ENCODE measurements at places on chromosomes 13 and 19. TPM values are rescaled to one million over a fixed set of nuclear protein-coding genes. Genes with fewer than 3 reads are reported as not detected.

- DNase-seq = peak; percentile 11
These were observed at the start of gene EDNRB for GRCh38 chr13:77918391-77919245. Gene EDNRB (minus strand): TSS chr13:77918831. CDS start chr13:77918573, 258 bp downstream.

DNA sequence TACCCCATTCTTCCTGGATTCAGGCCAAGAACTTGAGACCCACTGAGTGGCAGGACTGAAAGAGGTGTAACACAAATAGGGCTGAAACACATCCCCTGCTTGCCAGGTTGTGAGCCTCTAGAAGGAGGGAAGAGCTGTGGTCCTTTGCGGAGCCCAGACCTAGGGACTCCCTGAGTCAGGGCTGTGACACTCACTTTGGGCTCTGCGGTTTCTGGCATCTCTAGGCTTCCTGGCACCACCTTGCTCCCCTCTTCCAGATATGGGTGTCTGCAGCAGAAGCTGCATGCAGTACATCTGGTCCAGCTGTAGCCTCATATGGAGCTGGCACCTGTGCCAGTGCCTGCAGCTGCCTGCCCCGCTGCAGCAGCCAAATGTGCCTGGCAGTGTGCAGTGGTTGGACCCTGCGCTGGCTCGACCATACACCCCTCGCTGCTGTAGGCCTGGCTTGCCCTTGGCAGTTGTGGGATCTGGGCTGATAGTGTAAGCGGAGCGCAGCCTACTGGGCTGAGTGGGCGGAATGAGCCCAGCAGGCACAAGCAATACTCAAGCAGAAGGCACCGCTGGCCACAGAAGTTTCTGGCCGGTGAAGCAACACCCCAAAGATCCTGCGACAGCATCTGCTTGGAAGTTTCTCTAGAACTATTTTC is 290.4 kb downstream of the SLITRK6 start:
- DNase-seq = no peak

GRCh38 chr13:35914662-35915061 is 216.5 kb downstream of the DCLK1 start:
- DNase-seq = no peak

DNA sequence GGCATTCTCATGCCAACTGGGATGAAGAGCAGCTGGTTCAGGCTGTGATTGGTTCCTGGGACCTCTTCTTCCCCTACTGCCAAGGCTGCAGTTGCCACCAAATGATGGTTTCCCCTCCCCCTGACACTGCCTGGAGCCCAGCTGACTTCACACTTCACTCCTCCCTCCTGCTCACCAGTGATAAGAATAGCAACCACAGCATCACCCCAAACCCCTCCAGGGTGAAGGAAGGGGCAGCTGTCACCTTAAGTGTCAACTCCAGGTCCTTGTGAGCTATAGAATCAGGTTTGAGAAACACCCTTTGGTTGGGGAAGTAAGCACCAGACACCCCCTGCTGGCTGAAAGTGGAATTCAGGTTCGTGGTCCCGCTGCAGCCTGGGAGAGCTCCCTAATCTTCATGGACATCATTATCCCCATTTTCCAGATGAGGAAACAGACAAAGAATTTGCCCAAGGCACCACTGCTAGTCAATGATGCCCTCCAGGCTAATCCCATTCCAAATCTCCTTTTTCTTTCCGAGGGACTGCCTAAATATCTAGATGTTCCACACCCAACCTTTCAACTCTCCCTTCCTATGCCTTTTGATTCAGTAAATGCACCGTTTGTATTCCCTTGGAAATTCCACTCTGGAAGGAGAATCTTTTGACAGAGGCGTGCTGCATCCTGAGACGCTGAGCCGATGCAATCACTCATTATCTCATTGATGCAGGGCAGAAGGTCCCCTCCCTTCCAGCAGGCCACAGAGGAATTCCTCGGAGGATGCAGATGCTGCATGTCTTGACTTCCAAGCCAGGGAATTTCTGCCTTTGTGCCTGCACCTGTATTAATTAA is 50.6 kb upstream of the UQCRFS1 start:
- peak; percentile 65 for DNase-seq

DNA sequence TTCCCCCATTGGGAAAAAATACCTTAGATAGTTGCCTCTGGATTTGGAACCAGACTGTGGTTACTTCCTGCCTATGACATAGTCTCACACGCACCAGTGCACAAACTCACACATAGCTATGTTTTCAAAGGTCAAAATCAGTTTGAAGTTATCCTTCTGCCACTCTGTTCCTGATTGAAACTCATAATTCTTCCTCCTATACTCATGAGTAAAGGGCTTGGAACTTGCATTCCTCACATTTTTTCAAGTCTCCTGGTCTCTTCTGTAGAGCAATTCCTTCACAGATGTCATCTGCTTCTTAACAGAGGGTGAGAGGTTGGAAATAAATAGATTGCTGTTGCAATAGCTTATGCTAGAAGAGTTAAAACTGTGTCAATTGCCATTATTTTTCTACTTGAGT is 18.6 kb upstream of the POSTN start:
- no peak for DNase-seq

- DNase-seq = no peak
These were observed 1.8 kb upstream of the ICAM4 start for GRCh38 chr19:10284960-10285278.

DNA sequence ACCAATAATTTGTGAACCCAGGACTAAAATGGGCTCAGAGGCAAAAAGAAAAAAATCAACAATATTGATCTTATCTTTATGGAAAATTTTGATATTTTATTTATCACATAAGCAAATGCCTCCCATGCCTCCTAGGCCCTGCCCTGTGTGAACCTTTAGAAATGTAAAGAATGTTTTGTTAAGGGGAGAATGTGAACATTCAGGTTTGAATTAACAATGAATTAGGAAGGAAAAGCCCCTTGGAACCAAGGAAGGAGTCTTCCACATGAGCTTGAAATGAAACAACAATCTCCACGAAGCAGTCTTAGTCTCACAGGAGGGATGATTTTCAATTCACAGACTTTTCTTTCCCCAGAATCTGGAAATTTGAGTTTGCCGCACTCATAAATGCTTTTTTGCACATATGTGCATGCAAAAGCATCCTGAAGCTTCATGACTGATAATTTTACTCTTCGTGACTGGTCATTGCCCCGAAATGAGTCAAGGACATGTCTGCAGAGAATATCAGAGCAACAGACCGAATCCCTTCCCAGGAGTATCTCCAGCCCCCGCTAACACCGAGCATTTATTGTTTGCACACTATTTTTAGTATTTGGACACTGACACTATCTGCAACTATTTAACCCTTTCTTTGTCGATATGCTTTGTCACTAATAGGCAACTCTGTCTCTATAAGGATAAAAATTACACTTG is 135.2 kb downstream of the DCT start:
- DNase-seq = no peak

GRCh38 chr13:40275636-40276035 is 390.8 kb downstream of the FOXO1 start:
- DNase-seq = no peak

- DNase-seq = no peak
These were observed 356.1 kb downstream of the FGF14 start for GRCh38 chr13:102045731-102046130.

DNA sequence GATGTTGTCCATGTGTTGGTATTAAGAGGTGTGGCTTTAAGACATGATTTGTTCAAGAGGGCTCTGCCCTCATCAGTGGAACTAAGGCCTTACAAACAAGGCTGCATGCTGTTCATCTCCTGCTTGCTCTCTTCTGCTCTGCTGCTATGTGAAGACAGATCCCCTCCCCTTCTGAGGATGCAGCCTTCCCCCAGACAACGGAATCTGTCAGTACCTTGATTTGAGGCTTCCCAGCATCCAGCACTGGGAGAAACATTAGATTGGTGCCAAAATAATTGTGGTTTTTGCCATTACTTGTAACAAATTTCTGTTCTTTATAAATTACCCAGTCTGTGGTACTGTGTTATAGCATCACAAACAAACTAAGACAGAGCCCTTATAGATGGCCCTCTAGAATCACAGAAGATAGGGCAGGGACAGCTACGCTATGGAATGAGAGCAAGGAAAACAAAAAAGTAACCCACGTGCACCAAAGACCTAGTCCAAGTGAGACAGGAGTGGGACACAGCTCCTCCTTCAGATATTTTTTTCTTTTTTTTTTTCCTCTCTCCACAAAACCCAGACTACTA is 151.5 kb upstream of the RXFP2 start:
- DNase-seq = no peak

GRCh38 chr13:66657165-66657881 is 572.8 kb downstream of the PCDH9 start:
- no peak for DNase-seq

DNA sequence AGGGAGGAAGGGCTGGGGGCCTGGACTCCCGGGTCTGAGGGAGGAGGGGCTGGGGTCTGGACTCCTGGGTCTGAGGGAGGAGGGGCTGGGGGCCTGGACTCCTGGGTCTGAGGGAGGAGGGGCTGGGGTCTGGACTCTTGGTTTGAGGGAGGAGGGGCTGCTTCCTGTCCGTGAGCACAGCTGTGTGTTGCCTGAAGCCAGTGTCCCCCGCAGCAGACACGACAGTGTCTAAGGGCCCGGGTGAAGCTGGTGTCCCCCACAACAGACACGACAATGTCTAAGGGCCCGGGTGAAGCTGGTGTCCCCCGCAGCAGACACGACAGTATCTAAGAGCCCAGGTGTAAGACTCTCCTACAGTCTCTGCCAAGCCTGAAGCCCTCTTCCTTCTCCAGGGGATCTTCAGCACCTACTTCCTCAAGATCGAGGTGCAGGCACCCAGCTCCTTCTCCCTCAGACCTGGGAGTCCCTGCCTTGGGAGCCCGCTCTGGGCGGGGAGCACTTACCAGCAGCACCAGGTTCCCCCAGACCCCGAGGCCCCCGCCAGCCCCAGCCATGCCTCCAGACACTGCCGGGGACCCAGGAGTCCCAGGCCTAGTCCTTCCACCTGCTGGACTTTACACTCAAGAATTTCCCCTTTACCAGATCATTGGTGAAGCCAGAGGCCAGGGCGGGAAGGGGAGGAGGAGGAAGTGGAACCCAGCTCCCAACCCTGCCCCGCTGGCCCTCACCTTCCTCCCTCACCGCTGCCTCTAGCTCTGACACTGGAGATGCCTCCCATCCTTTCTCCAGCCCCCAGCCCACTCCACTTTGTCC is at the start of gene PTPRH:
Gene PTPRH, minus strand, starts transcription at position 622 of the 813 bp plus-strand sequence. Its CDS starts 68 bp downstream, at position 554.
- DNase-seq = no peak

DNA sequence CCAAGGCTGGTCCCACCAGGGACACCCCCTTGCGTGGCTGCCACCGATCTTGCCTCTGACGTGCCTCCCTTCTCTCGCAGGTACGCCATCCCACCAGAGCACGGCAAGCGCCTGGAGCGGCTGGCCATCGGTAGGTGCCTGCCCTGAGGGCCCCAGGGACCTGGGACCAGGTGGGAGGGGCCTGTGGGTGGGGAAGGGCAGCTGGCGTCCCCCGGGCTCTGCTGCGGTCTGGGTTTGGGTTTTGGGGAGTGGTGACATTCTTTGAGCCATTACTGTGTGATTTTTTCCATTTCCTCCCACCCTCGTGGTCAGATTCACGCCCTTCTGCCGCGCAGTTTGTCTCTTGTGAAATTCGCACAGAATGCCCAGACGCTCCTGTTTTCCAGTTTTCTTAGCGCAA is 102.0 kb downstream of the KDM4B start:
- no peak for DNase-seq

- DNase-seq = no peak
These were observed 1387.8 kb upstream of the ATXN8OS start for GRCh38 chr13:68719815-68720214.

- no peak for DNase-seq
These were observed 17.4 kb downstream of the IL12RB1 start for GRCh38 chr19:18069383-18069782.

- DNase-seq = no peak
These were observed 4.0 kb downstream of the GNA11 start for GRCh38 chr19:3098141-3098514.

DNA sequence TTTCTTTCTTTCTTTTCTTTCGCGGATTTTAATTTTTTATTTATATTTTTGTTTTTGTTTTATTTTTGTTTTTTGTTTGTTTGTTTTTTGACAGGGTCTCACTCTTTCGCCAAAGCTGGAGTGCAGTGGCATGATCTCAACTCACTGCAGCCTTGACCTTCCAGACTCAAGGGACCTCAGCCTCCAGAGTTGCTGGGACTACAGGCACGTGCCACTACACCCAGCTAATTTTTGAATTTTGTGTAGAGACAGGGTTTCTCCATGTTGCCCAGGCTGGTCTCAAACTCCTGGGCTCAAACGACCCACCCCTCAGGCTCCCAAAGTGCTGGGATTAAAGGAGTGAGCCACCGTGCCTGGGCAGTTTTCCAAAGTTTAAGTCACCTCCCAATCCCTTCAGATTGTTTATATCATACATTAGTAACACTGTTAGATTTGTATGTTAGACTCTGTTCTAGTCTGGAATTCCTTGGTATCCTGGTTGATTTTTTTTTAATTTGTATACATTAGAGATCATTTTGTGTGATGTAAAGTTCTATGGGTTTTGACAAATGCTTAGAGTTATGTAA is 597.3 kb downstream of the DCT start:
- no peak for DNase-seq

DNA sequence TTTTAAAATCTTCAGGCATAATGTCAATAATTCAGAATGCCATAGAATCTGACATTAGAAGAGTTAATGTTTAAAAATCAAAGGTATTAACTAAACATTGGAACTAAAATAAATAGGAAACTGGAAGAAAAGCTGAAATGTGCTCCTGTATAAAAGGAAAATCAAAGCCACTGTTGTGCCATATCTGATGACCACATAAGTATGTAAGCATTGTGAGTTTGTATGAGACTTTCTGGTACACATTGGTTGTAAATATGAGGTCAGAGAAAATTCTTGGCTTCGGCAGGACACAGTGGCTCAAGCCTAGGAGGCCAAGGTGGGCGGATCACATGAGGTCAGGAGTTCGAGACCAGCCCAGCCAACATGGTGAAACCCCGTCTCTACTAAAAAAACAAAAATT is 48.3 kb upstream of the INTS6 start:
- DNase-seq = no peak

- no peak for DNase-seq
These were observed 570.7 kb upstream of the SLITRK5 start for GRCh38 chr13:87100431-87100830.

TPGS1 gene
- 8.5 TPM for total RNA-seq

ZNF222 gene
- total RNA-seq = 0.94 TPM

TEKTIP1 gene
- total RNA-seq = 1.8 TPM

TICAM1 gene
- 25.4 TPM for total RNA-seq

SKA3 gene
- total RNA-seq = 34.0 TPM
